ENCODE measurements at places on chromosomes 1 and 21.

DNA sequence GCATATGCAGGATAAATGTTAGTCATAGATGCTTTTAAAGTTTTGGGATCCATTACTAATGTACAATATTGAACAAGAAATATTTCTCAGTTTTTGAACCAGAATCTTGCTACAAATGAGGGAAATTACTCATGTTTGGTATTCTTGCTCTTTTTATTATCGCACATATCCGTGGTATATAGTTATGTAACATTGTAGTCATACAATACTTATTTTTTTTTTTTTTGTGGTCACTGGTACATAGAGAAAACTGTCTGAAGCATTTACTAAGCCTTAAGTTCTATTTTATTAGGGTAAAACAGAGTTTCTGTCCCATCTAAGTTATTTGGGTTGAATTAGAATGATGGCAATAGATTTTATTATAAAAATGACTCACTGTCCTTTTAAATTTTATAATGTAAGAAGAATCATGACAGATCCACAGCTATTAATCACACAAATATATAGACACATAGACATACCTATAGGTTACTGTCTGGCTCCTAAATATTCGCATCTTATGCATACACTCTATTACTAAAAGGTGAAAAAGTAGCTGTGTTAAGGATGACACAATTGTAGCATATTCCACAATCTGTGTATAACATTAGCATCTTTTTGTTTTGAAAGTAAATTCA is 18.0 kb upstream of the PRKAA2 start:
- DNase-seq = no peak

GRCh38 chr21:31521515-31521914 is 138.0 kb upstream of the SOD1 start:
- DNase-seq = no peak

- no peak for DNase-seq
Measured at GRCh38 chr1:181604482-181605249, 121.3 kb downstream of the CACNA1E start.

GRCh38 chr21:38525454-38525853 is 27.2 kb upstream of the ERG start:
- DNase-seq = no peak

DNA sequence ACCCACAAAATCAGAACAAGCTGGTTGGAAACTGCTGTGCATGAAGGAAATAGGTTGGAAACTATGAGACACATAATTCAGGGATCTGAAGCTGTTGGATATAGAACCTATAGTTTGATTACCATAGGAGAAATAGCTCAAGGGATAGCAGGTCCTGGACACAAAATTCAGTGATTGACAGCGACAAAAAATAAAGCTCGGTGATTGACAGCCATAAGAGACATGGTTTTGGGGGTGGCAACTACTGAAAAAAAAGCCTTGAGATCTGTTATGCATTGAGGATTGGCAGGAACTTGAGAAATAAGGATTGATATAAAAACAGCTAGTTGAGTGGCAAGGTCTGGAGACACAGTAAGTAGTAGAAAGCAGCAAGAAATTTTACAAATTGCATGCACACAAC is at the start of gene KRTAP25-1:
Gene KRTAP25-1 (minus strand): TSS at position 300 of the 400 bp plus-strand sequence. CDS start 24 bp downstream, at position 276.
- DNase-seq = no peak

GRCh38 chr21:32099812-32100416 is 178.9 kb downstream of the MIS18A start:
- peak; percentile 8 for DNase-seq

DNA sequence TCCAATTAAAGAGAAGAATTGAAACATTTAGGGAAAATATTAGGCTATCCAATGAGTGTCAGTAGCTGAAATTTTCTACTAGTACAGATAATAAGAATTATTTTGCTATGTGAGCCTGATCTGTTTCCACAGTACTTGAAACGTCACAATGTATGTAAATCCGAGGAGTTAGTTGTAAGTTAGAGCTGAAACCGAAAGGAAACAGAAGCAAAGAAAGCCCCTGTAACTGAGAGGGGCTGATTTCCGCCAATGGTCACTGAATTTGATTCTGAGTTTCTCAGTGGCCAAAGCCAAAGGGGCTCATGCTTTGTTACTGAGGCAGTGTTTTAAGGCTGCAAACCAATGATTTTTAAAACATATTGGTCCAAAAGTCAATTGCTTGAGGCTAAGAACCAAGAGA is 168.3 kb upstream of the DUSP10 start:
- no peak for DNase-seq

GRCh38 chr1:110436635-110437034 is 14.3 kb upstream of the PROK1 start:
- no peak for DNase-seq

DNA sequence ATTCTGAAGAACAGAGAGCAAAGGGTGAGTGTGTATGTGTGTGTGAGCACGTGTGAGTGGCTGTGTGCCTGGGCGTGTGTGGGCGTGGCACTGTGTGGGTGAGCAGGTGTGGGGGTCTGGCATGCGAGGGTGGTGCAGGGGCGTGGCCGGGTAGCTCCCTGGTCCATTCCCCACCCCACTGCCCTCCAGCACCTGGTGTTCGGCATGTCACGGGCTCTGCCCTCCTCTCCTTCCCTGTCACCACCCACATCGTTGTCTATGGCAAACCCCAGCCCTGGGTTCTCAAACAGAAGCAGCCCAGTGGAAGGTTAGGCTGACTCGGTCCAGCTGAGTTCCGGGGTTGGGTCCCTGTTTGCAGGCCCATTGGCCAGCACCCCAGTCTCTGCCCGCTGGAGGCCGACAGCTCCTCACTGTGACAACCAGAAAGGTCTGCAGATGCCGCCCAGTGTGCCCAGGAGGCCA is 39.8 kb downstream of the UBE2G2 start:
- DNase-seq = no peak

GRCh38 chr1:61083807-61084440 is 1.6 kb downstream of the NFIA start:
- no peak for DNase-seq

DNA sequence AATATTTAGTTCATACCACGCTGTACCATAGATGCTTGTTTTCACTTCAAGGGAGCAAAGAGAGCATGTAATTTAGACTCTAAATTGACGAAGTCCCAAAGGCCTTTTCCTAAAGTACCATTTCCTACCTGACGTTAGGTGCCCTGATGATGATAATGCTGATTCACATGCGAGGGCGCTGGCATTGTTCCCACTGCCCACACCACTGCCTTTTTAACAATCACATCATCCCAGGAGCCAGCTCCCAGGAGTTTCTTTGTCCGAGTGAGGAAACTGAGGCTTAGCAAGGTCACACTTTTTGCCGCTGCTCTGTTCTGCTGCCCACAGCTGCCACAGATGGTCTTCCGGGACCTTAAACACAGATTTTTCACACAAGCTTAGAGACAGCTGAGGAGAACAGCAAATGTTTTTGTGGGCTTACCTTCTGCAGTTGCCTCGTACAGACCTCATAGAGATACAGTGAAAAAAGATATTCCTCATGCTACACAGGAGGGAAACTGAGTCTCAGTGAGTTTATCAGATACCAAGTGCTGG is 69.4 kb downstream of the EVA1C start:
- no peak for DNase-seq

DNA sequence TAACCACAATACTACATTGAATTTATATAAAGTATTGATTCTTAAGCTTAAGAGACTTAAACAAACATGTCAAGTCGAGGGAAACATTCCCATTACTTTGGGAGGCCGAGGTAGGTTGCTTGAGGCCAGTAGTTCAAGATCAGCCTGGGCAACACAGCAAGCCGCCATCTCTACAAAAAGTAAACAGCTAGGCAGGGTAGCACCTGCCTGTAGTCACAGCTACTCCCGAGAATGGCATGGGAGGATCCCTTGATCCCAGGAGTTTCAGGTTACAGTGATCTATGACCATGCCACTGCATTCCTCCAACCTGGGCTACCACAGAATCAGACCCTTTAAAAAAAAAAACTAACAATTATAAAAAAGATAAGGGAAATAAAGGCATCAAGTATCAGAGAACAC is 50.4 kb downstream of the EIF4G3 start:
- no peak for DNase-seq

DNA sequence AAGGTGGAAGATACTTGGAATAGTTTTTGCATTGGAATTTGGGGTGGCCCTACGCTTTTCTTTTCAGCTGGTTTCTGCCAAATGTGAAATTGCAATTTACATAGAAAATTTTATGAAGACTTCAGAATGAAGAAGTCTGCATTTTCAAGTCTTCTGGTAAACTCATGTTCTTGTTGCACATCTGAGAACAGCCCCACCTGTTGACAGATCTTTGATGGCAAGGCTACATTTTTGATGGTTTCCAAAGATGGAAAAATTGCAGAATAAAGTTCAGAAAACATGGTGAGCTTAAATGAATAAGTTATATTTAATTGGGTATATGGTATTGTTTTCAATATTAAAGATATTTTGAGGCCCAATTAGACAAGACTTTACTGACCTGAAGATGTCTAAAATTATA is 25.4 kb downstream of the OLFM3 start:
- no peak for DNase-seq

GRCh38 chr1:192475329-192475728 is 100.2 kb upstream of the RGS1 start:
- DNase-seq = no peak

GRCh38 chr21:38760762-38761155 is 45.0 kb upstream of the ETS2 start:
- no peak for DNase-seq

GRCh38 chr1:61094677-61095469 is 12.5 kb downstream of the NFIA start:
- DNase-seq = no peak

GRCh38 chr1:228207381-228207810 is 448 bp upstream of the OBSCN start:
- DNase-seq = no peak

DNA sequence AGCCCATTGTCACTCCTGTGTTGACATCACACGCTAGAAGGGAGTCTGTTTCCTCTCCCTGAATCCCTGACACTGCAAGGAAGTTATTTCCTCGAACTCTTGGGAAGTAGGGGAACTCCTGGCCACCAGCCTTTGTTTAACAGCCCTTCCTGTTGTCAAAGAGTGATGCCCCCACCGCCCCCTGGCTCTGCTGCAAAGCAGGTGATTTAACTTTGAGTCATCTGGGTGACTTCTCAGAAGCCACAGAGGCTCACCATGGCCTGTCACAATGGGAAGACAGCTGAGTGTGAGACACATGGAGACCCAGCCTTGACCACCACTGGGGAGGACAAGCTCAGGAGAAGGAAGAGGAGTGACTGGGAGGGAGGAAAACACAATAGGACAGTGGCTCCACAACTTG is 182.8 kb downstream of the PSMG1 start:
- DNase-seq = no peak

DNA sequence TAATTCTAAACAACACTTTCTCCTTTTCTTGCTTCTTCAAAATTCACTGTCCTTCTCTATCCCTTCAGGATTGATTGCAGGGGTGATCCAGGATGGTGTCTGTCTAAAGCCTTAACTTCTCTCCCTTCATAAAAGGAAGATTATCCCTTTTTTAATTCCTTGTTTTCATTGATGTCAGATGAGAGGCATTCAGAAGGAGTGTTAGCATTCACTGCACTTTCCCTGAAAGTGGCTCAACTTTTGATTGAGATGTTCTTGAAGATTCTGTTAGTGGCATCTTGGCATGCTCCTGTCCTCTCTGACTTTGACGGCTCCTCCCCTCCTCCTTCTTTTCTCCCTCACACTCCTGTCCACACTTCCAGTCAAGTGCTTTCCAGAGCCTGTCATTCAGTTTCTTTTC is 71.6 kb downstream of the ST6GALNAC3 start:
- no peak for DNase-seq

GRCh38 chr1:209367061-209367772 is 216.3 kb upstream of the CAMK1G start:
- DNase-seq = no peak

- no peak for DNase-seq
Measured at GRCh38 chr1:214292322-214292721, 11.4 kb downstream of the SMYD2 start.

DNA sequence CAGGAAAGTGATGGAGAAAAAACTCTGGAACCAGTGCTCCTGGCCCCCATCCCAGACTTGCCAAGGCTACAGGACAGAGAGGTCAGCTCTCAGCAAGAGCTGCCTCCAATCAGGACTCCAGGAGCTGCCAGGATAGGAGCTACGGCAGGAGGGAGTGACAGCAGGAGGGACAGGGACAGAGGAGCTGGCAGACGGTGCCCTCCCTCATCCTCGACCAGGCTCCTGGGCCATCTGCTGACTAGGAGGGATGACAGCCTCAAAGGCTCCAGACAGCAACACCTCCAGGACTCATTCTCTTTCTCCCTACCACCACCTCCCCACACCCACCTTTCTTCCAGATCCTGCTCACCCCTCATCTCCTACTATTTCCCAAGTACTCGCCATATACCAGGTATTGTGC is 22.7 kb downstream of the DLGAP3 start:
- no peak for DNase-seq

GRCh38 chr1:8633741-8634501 is 183.5 kb downstream of the RERE start:
- DNase-seq = no peak

DNA sequence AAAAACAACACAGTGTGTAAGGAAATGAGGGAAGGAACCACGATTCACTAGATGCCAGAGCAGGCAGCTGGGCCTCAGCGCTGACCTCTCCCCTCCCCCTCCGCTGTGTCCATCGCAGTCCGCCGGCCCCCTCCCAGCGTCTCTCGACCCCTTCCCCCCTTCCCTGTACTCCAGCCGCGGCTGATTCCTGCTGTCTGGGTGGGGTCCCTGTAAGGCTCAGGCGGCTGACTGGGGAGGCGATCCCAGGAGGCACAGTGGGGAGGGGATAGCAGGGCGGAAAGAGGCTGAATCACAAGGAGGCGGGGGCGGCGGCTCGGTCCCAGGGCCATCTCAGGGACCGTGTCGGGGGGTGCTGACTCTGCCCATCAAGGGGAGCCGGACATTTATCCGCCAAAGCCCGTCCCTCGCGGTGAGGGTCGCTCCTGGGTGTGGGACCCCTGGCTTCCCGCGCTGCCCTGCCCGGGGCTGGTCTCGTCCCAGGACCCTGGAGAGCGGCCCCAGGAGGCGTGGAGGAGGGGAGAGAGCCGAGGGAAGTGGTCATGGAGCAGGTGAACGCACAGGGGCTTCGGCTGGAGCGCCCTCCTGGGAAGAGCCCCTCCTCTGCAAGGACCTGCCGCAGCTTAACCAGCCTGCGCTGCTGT is 241.9 kb downstream of the PTPRU start:
- no peak for DNase-seq

GRCh38 chr1:93625582-93626327 is 55.9 kb downstream of the BCAR3 start:
- no peak for DNase-seq

DNA sequence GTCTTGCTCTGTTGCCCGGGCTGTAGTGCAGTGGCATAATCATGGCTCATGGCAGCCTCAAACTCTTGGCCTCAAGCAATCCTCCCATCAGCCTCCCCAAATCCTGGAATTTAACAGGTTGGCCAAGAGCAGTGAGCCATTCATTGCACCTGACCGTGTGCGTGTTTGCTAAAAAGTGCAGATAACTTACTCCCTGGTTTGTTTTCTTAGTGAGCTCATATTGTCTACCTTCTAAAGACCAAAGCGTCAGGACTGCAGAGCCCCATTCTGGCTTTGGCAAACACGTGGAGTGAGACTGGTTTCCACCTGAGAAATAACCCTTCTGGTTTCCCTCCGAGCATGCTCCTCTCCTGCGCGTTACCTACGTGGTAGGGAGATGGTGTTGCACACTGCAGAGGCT is 32.2 kb upstream of the CA6 start:
- no peak for DNase-seq

GRCh38 chr1:158649052-158649451 is 37.5 kb downstream of the SPTA1 start:
- no peak for DNase-seq

GRCh38 chr21:36097427-36098181 is 27.8 kb downstream of the CBR1 start:
- no peak for DNase-seq

Data from CD8-positive, alpha-beta T cell (primary cell).